AG04449 (cell line): ENCODE measurements at places on chromosomes 2 and 18.

- DNase-seq, result no peak
Observed at GRCh38 chr2:8159966-8160603, 521.8 kb upstream of the ID2 start.

- no peak for DNase-seq
Observed at GRCh38 chr2:212968284-212969081, 182.9 kb downstream of the IKZF2 start.

GRCh38 chr18:28189400-28190239 is 12.7 kb upstream of the CDH2 start:
- no peak for DNase-seq

GRCh38 chr2:235608200-235608887 is 114.5 kb downstream of the AGAP1 start:
- DNase-seq, result no peak

GRCh38 chr2:7363906-7364305 is 446.7 kb downstream of the RNF144A start:
- no peak for DNase-seq

- no peak for DNase-seq
Observed at GRCh38 chr2:121475811-121476571, 54.7 kb upstream of the RNU4ATAC start.

GRCh38 chr18:9209279-9209678 is 72.7 kb downstream of the ANKRD12 start:
- no peak for DNase-seq

GRCh38 chr2:2582998-2583545 is 252.0 kb upstream of the MYT1L start:
- DNase-seq, result no peak

GRCh38 chr2:109368798-109369197 is 239.8 kb downstream of the SH3RF3 start:
- no peak for DNase-seq

DNA sequence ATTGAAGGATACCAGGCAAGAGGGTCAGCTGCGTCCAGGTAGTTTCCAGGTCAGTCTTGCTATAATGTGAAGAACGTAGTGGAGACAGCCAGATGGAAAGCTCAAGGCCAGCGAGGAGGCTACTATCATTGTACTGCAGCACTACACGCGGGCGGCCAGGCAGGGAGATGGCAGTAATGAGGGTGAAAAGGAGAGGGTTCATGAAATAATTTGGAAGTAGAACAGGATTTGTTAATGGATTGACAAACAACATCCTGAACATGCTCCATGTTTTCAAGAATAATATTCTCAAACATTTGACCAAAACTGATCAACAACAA is 17.1 kb downstream of the SPIRE1 start:
- no peak for DNase-seq

DNA sequence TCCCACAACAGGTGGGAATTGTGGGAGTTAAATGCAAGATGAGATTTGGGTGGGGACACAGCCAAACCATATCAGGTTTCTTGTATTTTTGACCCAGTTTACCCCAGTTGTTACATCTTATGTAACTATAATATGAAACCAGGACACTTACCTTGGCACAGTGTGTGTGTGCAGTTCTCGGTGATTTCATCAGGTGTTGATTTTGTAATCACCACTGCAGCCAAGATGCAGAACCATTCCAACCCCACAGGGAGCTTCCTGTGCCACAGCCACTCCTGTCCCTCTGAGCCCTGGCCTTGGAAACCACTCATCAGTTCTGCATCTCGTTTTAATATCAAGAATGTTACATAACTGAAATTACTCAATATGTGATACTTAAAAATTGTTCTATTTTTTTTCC is 31.8 kb downstream of the ATP9B start:
- no peak for DNase-seq

GRCh38 chr2:163471947-163472346 is 263.9 kb downstream of the FIGN start:
- DNase-seq, result no peak

GRCh38 chr2:224127871-224128501 is 88.9 kb upstream of the SERPINE2 start:
- no peak for DNase-seq

DNA sequence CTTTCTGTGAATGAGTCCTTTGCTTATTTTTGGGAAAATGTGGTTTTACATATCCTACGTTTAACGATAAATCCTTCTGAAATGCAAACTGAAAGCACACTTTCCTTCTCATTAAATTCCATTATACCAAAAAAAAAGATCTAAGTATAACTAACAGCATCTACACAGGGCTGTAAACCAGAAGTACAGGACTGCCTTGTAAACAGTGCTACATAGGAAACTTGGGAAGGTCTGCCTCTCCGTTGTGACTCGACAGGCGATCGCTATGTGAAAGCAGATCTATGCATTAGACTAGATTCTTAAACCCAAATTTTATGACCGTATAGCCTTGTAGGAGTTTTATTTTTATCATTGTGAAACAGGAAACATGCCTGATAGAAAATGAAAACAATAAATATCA is 690.5 kb downstream of the ARHGAP15 start:
- no peak for DNase-seq

DNA sequence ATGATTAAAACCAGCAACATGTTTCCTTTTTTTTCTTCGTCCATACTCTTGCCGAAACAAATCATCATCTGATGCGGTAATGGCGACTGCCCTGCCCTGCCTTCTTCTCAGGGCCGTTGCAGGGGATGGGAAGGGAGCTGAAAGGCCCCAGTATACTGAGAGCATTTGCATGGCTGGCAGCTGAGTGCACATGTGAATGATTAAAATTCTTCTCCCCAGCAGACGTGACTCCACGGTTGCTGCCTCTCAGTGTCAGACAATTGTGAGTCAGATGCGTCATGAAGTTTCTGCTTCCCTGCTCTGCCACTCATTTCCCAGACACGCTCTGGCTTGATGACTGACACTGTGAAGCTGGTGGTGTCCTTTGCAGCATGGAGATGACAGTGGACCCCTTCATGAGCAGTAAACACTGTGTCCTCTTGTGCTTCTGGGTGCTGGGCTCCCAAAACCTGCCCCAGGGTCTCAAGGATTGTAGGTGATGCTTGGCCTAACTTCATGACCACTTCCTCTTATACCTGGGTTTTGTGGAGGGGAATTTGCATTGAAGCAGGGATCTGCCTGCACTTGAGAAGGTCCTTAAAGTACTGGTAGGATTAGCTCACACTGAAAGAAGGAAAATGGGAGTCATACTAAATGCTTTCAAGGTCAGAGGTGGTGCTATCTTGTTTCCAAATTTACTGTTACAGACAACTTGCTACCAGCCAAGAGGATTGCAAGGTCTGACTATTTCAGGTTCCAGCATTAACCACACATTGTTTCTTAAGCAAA is 222.5 kb upstream of the COPS8 start:
- peak; percentile 89 for DNase-seq

DNA sequence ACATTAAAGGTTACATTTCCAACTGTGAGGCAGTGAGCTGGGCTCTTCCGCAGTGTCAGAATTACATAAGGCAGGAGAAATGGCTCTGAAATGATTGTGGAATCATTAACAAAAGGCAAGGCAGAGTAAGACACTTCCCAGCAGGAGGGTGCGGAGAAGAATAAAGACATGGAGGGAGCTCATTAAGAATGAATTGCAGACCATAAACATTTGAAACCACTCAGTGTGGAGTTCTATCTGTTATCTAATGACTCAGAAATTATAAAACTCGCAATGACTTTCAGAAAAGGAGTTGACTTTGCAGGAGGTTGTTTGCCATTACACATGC is 77.0 kb downstream of the SMIM21 start:
- DNase-seq, result no peak

- no peak for DNase-seq
Observed at GRCh38 chr2:241011751-241012510, 13.5 kb downstream of the SNED1 start.

GRCh38 chr18:34350778-34351177 is 126.1 kb upstream of the NOL4 start:
- no peak for DNase-seq

- DNase-seq, result no peak
Observed at GRCh38 chr2:240069829-240070228, 16.5 kb upstream of the OR6B3 start.

DNA sequence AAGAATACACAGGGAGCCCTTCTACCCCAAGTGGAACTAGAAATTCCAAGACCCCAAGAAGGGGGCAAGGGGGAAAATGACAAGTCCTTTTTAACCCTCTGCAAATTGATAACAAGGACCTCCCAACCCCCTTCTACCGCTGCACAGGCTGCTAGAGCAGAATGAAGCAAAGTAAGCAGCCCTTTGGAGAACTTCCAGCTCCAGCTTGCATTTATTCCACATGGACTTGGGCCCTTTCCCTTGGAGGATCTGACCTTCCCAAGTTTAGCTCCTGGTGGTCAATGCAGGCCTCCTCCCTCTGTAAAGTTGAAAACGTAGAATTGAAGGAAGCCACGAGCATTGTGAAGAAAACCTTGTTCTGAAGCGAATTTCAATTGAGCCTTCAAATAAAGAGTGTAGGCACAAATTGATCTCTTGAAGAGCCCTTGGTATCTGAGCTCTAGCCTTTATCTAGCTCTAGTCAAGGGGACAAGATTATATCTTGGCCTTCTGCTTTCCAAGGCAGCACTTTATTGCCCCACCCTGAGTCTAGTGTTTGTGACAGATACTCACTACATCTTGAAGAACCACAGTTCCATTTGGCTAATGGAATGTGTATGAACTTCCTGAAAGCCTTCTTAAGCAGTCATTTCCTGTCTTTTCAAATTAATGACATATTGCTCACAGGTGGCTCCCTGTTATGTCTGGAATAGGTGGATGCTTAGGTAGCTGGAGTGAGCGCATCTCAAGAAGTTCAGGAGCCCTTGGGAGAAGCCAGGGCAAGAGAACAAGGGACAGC is 37.2 kb downstream of the SLC14A2 start:
- DNase-seq, result no peak

GRCh38 chr2:104736026-104736425 is 117.9 kb upstream of the POU3F3 start:
- no peak for DNase-seq

DNA sequence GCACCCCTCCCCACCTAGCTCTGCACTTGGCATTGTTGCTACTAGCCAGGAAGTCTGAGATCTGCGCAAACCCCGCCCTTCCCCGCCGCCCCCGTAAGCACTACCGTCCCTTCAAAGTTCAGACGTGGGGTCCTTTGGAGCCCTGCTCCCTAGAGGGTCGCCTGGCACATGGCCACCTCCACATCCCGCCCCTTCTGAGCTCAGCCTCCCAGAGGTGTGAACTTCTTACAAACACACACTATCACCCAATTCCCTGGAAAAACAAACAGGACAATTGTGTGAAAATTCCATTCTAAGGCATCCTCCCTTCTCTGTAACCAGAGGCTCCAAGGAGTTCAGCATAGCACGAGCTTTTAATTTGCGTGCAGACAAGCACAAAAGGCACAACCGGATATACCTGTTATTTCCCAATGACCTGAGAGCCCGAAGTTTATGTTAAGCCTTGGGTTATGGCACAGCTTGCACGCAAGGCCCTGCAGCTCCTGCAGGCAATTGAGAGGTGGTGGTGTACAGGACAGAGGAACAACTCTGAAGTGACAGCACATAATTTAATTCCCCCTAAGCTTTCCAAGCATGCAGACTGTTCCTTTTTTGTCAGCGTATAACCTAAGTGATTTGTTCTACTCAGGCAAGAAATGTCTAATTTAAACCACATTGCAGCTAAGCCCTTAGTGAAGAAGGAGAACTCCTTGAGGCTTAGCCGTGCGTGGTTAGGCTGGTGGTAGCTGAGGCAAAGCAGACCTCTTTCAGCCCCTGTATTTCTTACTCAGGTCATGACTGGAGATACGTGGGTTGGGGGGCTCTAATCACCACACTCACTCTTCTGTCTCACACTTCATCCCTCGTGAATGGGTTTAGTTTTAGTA is 20.3 kb upstream of the CYP1B1 start:
- DNase-seq, result no peak

DNA sequence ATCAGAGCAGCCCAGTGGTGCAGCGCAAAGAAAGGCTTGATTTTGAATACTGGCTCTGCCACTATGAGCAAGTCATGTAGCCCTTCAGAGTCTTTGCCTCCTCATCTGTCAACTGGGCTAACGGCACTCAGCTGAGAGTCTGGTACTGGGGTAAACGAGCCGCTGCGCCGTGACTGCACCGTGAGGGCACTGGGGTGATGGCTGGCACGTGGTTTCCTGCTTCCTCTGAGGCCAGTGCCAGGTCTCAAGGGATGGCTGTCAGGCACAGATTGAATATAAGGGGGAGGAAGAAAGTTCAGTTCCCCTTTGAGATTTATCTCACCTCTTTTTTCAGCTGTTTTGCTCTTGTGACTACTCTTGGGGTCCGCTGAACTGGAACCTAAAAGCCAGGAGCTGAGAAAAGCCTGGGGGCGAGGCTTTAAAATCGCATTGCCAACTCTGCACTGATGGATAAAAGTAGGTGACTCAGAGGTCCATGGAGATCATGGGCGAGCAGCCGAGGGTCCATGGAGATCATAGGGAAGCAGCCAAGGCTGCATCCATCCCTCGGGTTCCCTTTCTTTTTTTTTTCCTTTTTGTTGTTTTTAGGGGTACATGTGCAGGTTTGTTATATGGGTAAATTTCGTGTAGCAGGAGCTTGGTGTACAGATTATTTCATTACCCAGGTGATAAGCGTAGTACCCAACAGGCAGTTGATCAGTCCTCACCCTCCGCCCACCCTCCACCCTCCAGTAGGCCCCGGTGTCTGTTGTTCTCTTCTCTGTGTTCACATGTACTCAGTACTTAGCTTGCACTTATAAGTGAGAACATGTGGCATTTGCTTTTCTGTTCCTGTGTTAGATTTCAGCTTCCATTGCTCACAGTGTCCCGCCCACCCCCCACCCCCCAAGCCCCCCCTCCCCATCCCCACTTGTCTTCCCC is 114.3 kb downstream of the SPP2 start:
- no peak for DNase-seq
